ENCODE measurements at places on chromosomes 11 and 22. TPM values are rescaled to one million over a fixed set of nuclear protein-coding genes. Genes with fewer than 3 reads are reported as not detected.

PAFAH1B2 gene
- total RNA-seq = 61.6 TPM

KCNE3 gene
- 0.30 TPM for total RNA-seq

DBX1 gene
- total RNA-seq = not detected

SBF2 gene
- 13.3 TPM for total RNA-seq

OR4D9 gene
- total RNA-seq = not detected

MMP1 gene
- not detected for total RNA-seq

DNA sequence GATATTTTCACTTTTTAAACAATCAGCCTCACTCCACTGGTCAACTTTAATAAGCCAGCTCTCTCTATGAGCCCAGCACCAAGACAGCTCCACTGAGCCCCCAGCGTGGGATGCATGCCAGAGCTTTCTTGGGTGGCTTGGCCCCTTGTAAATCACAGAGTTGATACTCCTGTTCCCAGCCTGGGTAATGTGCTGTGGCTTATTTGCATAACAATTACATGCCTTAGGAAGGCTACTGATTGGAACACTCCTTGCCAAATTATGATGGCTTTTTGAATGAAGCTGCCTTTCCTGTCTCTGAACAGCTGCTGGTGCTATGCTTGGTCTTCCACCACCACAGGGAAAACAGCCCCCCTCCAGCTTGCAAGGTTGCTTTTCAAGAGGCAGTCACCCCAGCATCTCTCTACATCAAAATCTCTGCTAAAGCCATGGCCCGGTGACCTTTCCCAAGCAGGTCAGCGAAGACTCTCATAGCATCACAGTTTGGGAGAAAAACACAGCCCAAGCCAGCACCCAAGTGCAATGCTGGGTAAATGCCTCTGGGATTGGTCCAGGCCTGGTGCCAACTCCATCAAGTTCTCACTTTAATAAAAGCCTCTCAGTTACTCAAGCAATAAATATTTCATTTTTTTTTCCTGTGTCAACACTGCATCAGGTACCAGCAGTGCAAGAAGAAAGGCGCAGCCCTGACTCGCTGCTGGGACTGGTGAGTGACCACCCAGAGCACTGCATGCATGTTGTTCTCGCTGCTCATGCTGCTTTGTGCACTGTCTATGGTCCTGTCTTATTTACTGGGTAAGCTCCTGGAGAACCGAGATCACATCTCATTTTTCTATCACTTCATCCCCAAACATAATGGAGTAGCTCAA is 549.3 kb downstream of the OPCML start:
- DNase-seq = no peak

DNA sequence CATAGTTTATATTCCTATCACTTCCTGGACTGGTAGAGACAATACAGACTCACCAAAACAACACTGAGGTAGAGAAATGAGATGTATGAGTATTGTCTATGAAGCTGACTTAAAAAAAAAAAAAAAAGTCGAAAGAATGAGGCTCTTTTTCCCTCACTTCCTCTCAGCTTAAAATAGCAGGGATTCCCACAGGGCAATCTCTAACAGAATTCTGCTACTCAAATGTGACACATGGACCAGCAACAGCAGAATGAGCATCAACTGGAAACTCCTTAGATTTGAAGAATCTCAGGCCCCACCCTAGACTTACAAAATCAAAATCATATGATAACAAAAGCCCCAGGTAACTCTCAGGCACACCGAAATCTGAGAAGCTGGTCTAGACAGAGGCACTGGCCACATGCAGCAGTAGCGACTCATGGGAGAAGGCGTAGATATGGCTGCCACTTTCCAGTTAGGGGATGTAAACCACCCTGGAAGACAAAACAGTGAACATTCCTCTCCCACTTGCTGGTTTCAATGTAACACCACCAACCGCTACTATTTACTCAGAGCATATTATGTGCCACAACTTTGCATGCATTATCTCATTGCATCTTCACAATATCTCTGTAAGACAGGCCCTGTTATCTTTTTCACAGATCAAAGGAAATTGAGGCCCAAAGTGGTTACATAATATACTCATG is 128.0 kb downstream of the RBFOX2 start:
- no peak for DNase-seq

GRCh38 chr22:20673295-20674195 is 100.4 kb upstream of the SERPIND1 start:
- DNase-seq = no peak

GRCh38 chr11:79039122-79039521 is 401.7 kb downstream of the TENM4 start:
- no peak for DNase-seq

DNA sequence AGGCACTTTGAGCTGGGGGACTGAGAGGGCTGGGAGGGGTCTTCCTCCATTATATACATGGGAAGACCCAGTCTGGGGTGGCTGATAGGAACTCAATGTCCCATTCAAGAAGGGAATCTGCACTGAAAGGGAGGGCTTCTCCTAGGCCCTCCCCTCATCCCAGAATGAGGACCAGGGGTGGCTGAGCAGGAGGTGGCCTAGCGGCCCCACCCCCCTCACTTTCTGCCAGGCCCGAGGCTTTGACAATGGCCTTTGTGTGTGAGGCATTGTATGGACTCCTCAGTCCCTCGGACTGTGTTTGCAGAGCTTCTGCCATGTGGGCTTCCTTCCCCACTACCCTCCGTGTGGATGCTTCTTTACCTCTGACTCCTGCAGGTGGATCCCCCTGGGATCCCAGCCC is 65.7 kb downstream of the NECTIN1 start:
- DNase-seq = no peak

DNA sequence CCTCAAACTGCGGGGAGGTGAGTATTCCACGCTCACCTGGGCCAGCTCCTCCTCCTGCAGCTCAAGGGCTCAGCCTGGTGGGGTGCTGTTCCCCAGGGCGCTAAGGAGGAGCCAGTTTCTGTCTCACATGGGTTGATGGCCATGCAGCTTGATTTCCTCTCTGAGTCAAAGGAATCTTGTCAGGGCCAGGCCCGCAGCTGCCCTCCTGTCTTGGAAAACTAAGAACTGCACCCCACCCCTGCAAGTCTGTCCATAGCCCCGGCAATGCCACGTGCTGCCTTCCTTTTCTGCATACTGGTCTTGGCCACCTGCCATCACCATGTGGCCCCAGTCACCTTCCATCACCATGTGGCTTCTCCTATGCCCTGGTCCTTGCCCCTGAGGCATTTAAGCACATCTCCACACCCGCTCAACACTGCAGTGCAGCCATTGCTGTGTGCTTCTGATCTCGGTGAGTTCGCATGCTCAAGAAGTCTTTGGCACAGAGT is 35.2 kb upstream of the CLDN5 start:
- no peak for DNase-seq

GRCh38 chr11:18790883-18791206 is 753 bp downstream of the PTPN5 start:
- DNase-seq = no peak

Data from naive thymus-derived CD4-positive, alpha-beta T cell (primary cell).